ENCODE measurements at places on chromosomes 2 and 18. TPM values are rescaled to one million over a fixed set of nuclear protein-coding genes. Genes with fewer than 3 reads are reported as not detected.

The GPR45 gene
- not detected for total RNA-seq

The SLC38A11 gene
- total RNA-seq, result 0.09 TPM

The CRYBA2 gene
- total RNA-seq, result not detected

The WDR35 gene
- 13.9 TPM for total RNA-seq

The NMS gene
- total RNA-seq, result not detected

The KCNIP3 gene
- total RNA-seq, result 1.6 TPM

The GAD1 gene
- 0.09 TPM for total RNA-seq

The SERPINB2 gene
- total RNA-seq, result 1.4 TPM

The KLHL41 gene
- total RNA-seq, result 2.5 TPM

The MSTN gene
- 0.16 TPM for total RNA-seq

The RAD51AP2 gene
- not detected for total RNA-seq

The CD226 gene
- 0.34 TPM for total RNA-seq

The PKDCC gene
- total RNA-seq, result 53.1 TPM

The ZSWIM2 gene
- total RNA-seq, result not detected

The IL1RL2 gene
- total RNA-seq, result 2.2 TPM

The EVA1A gene
- total RNA-seq, result 5.8 TPM

Measured in bronchial smooth muscle cell (primary cell).